Activated T-cell treated with anti-CD3 and anti-CD28 coated beads, Interleukin-2, amount 50 U/mL, for 4 hours (primary cell): ENCODE measurements at places on chromosomes 5 and 9.

DNA sequence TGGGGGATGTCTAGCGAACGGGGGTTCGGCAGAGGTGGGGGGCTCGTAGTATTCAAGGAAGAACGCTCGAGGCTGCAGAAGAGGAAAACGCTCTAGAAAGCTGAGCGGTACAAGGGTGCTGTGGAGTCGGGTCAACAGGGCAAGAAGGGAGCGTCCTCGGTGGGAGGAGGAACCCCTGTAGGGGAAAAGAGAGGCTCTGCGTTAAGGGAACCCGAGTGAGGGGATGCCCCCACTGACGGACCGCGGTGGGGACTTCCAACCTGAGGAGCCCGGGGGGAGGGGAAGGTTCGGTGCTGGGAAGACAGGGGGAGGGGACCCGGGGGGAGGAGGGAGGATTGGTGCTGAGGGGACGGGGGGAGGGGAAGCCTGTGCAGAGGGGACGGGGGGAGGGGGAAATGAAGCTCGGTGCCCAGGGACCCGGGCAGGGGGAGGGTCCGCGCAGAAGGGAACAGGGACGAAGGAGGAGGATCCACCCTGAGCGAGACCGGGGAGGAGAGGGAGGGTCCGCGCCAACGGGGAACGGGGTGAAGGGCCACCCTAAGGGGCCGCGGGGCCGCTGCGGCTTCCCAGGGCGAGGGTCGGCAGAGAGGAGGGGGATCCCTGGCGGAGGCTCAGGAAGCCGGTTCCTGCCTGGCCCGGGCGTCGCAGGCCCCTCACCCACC, 621 bp downstream of the NR6A1 start:
- DNase-seq, result no peak

DNA sequence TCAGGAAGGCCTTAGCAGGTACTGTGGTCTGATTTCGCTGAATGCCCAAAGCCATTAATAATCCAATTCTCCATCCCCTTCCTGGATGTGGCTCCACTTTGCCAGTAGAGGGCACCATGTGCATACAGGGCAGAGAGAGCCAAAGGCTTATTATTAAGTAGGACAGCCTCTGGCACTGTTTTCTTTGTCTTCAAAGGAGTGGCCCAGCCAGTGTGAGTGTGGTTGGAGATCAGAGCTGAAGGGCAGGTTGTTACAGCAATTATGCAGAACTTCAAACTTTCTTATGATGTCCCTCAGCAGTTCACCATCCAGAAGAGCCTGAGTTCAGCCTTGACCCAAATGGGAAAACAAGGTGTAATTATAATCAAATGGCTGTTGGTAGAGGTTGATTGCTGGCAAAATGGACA, 38.6 kb upstream of the CEMIP2 start:
- peak; percentile 42 for DNase-seq

- no peak for DNase-seq
Measured at GRCh38 chr9:131264231-131264630, 12.1 kb downstream of the FAM78A start.

GRCh38 chr9:130417602-130418001, 27.2 kb upstream of the ASS1 start:
- DNase-seq, result no peak

DNA sequence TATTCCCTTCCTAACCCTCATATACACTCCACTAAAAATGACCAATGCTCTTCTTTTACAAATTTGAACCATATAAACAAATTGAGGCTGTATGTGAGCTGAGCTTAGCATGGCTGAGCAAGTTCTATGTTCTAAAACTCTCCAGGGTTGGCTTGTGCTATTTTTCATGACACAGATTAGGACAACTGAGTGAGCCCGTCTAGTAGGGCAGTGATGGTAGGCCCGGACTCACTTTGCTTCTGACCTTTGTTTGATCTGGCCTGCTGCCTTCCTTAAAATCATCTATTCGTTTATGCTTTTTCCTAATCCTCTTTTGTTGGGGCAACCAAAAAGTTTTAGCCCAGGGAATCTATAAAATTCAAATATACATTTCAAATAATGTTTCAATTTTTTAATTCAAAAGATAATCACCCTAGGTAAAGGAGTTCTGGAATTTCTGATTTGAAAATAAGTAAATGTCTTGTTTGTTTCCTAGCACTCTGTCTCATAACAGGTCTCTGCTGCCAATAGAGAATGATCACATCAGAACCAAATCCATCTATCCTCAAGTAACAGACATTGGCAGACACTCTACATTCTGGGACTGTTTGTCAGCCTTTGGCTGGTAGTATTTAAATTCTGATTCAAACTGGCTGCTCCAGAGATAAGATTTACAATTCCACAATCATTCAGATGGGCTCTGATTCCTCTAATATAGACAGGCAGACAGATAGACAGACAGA, 217.0 kb upstream of the TARS1 start:
- DNase-seq, result no peak

GRCh38 chr9:82560036-82560435, 502.9 kb downstream of the RASEF start:
- DNase-seq, result no peak

DNA sequence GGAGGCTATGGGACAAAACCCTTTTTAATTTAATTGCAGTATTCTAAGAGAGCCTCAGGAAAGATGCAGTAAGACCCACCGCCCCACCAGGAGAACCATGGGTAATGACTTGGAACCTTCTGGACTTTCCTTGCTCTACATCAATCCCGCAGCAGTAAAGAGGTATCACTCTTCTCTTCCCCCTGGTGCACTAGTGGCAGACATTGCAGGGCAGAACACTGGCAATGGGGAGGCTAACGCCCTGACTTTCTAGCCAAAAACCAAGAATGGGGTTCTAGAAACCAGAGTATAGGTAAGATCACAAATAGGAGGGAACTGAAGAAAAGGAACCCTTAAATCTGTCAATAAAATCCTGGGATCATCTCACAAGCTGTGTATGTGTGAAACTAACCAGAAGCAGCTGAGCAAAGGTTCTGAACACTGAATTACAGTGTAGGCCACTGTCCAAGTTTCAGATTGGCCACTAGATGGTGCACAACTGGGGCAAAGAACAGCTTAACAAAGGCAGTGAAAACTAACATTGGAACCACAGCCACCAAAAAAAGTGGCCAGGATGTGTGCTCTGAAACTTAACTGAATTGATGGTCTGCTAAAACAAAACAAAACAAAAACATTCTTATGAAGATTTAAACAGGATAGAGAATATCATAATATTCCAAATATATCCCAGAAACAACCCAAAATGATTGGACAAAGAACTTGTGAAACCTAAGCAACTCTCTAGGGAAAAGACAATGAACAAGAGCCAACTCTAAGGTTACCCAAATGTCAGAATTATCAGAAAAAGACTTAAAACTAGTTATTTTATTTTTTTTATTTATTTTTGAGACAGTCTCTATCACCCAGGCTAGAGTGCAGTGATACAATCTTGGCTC, 6.6 kb upstream of the FAM151B start:
- DNase-seq, result peak; percentile 5

- DNase-seq, result no peak
Measured at GRCh38 chr5:90878549-90879196, 320.1 kb downstream of the ADGRV1 start.

DNA sequence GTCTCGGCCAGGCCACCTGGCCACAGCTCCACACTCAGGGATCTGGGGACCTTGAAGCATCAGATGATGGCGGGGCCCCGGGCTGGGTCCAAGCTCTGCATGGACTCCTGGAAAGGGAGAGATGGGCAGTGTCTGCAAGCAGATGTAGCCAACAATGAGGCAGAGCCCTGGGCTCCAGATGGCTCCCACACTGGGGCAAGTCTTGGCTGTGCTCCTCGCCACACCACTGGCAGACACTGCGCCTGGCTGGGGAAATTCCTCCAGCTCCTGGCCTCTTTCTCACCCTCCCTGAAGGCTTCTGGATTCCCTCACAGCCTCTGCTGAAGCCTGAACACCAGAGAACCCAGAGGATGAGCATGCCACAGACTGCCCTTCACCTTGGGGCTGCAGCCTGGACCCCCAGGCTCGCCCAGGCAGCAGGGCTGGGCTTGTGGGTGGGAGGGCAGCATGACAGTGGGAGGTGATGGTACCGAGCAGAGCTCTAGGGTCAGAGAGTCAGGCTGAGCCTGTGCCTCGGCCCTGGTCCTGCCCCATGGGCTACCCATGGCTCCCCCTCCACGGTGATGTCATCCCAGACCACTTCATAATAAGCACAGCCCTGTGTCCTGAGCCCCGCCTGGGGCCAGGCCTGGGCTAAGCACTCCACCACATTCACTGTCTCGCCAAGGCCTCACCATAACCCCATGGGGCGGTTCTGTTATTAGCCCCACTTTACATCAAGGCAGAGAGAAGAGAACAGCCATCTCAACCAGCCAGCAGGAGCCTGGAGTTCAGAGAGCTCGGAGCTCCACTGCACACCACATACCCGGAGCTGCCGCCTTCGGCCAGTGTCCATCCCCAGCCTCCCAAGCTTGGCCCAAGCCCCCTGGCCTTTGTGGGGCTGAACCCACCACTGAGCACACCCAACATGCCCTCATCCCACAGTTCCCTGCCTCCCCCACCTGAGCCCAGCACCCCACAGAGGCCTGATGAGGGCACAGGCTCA, 62.2 kb upstream of the ADAMTS2 start:
- no peak for DNase-seq

- DNase-seq, result no peak
Measured at GRCh38 chr5:1987471-1987870, 104.7 kb upstream of the IRX4 start.

DNA sequence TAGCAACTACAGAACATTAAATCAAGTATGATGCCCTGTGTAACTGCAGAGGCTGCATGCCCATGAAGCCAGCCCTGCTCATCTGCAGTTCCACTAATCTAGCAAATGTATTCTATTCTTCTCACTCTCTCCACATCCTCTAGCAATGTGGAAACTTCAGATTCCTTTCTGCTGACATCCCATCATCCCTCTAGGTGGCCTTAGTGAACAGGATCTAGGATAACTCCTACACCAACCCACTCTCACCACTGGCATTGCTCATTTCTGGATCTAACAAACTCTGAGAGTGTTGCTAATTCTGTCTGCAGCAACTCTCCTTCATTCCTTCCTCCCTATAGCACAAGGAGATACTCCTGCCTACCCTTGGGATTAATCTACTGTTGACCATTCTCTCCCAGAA, 80.8 kb downstream of the FAM81B start:
- DNase-seq, result no peak

- DNase-seq, result no peak
Measured at GRCh38 chr9:110996436-110997220, 41.6 kb downstream of the LPAR1 start.
